ENCODE measurements at places on chromosomes 6 and 20.

DNA sequence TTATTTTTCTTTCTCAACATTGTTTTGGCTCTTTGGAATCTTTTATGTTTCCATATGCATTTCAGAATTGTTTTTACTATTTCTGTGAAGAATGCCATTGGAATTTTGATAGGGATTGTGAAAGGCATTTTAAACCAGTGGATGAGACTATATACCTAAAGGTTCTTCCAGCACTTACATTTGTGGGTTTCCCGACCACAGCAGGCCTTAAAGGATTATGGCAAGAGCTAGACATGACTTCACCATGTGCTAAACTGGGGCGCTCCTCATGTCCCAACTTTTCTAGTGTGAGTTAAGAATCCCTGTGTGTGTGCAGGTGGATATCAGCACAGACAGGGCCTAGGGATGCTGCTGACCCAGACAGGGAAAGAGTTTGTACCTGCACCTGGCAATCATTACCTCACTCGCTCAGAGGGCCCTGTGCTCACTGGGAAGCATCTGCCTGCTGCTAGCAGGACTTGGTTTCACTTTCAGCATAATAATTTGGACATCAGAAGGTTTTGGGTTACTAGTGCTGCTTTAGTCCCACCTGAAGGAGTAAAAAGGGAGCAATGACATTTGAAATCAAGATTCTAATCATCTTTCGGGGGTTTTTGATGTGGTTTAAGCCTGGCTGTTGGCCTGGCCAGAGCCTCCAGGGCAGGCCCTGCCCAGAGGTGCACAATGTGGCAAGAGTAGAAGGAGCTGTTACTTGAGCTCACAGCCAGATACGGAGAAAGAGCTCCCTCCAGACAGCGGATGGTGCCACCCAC lies 137.1 kb downstream of the CDC5L start:
- no peak for DNase-seq

- no peak for DNase-seq
Observed at GRCh38 chr6:69578361-69578890, 218.4 kb downstream of the LMBRD1 start.

DNA sequence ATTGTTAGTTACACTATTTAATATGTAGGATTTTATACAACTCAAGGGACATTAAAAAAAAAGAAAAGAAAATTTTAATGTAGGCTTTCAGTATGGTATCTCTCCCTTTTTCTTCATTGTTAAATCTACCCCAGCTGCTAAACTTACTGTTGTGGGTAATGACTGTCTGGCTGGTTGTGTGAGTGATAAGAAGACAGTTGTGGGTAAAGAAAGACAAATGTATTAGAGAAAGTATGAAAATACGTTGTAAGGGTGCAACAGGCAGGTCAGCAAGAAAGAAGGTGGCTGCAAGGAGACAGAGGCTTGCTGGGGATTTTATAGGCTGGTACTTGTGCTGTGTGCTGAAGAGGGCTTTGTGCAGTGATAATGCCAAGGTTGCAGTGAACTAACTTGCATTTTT lies 91.4 kb upstream of the FOXO3 start:
- DNase-seq = no peak

DNA sequence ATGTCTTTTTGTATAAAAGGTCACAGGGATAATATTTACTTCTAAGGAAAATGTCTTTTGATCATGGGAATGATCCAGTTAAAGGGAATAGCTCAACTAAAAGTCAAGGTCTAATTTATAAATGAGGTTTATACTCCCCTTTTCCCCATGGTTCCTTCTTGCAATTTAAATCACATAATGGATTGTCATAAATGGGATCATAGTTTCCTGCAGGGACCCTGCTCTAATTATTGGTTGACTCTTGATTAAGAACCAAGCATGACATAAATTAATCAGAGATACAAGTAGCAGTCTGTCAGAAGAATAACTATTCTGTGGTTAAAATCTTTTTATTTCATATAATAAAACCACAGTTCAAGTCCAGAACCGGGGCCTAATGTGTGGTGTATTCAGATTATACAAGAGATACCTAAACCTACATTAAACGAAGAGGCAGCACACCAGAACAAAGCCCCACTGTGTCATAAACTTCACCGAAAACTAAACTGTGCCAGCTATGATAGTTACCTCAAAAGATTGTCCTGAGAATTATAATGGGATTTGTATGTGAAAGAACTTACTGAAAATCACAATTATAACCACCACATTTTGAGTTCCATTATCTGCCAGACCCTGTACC lies 43.0 kb upstream of the CD83 start:
- no peak for DNase-seq

DNA sequence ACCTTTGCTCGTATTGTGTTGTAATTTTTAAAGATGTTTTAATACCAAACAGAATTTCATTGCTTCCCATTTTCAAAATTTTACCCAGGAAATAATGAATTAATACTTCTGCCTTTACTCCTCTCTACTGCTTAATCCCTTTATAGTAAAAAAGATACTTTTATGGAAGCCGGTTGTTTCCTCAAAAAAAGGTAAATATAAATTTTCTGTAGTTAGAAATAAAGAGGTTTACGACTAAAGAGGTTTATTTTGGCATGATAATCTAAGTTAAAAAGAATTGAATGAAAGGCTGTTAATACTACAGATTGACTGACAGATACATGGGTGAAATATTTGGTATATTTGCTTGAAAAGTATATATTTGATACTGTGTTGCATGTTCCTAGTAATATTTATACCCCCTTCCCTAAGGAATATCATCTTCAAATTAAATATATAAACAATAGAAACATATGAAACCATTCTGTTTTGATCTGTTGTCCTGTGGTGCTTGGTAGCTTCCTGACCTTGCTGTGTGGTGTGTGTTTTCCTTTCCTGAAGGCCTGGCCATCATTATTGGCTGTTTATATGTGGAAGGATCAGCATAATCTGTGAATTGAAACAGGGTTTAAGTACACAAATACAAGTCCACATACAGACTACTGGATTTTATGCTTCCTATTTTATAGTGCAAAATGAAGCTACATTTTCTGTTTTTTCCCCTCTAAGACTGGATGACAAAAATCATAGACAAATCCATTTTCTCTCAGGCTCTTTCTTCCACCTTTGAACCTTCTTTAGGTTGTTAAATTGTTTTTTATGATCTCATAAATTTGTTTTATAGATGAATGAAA lies 2.3 kb downstream of the LIN28B start:
- DNase-seq = no peak

Measured in naive thymus-derived CD8-positive, alpha-beta T cell (primary cell).